ENCODE measurements at places on chromosomes 2 and 18. TPM values are rescaled to one million over a fixed set of nuclear protein-coding genes. Genes with fewer than 3 reads are reported as not detected.

KIAA1328 gene
- 6.1 TPM for total RNA-seq

GALNT1 gene
- total RNA-seq = 60.2 TPM

LOXHD1 gene
- not detected for total RNA-seq

ENOSF1 gene
- 48.7 TPM for total RNA-seq

SOWAHC gene
- total RNA-seq = 0.29 TPM

ACOXL gene
- 1.4 TPM for total RNA-seq

ATF2 gene
- total RNA-seq = 74.3 TPM

MTERF4 gene
- 40.5 TPM for total RNA-seq

CD8A gene
- total RNA-seq = 67.8 TPM

TXNDC2 gene
- not detected for total RNA-seq

LRRC30 gene
- total RNA-seq = not detected

DNA sequence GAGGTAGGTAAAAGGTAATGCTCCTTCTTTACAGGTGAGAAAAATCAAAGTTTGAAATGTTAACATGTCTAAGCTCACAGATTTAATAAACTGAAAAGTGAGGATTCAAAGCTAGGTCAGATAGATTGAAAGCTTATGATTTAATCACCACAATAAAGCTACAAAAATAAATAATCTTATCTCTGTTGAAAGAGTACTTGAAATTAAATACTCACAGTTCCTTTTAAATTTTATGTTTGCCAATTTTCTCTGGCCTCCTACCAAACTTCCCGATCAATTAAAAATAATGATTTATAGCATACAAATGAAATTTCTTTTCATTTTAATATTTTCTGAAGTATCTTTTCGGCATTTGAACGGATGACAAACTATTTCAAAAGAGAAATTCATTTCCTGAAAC is 77.3 kb downstream of the GAREM1 start:
- DNase-seq = no peak

DNA sequence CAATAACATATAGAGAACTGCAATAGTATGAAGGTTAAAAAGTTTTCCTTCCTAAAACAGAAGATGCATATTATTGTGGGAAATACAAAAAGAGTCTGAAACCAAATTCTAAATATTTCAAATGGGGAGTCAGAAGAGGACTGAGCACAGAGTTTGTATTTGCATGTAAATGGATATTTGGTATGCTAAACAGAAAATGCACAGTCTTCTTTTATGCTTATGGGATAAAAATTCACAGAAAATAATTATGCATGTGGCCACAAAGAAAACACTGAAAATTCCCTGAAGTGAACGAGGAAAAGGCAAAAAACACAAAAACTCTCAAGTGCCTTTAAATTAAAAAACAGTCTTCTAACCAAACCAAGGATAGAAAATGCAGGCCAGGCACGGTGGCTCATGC is 142.7 kb downstream of the NCKAP5 start:
- DNase-seq = no peak

GRCh38 chr2:235063471-235063961 is 111.7 kb downstream of the SH3BP4 start:
- no peak for DNase-seq

DNA sequence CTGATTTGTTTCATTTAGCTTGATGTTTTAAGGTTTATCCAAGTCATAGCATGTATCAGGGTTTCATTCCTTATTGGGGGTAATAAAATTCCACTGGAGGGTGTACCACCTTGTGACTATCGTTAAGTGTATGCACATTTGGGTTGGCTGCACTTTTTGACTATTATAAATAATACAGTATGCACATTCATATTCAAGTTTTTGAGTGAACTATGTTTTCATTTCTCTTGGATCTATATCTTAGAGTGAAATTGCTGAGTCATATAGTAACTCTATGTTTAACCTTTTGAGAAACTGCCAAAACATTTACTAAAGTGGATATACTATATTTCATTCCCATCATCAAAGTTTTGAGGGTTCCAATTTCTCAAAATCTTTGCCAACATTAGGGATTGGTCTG is 952.7 kb downstream of the TDRD15 start:
- DNase-seq = no peak

GRCh38 chr18:68181956-68182355 is 533.0 kb downstream of the TMX3 start:
- DNase-seq = no peak

DNA sequence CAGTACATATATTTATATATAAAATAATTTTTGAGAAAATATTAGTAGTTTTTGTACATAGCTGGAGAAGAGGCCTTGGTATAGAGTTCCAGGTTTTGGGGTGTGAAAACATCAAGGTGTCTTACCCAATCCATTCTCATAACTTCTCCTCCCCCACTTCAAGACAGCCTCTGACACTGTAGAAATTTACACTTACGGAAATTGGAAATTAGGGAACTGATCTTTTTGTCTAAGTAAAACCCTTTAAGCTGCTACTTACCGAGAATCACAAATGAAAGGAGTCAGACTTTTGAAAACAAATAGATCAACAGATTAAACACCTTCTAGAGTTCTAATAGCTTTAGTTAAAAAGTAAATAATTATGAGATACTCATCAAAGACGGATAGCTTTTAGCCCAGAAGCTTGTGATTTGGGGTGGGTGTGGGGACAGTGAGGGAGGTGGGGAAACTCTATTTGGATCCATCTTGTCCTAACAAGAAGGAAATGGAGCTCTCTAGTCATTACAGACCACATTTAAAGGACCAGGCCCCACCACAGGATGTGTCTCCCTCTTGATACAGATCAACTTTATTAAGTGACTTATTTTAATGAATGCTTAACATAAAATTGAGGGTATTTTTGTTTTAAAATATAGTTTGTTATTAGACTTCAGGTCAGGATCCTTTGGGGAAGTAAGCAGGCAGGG is 11.1 kb upstream of the FBXO11 start:
- no peak for DNase-seq

GRCh38 chr2:178413472-178414265 is 37.3 kb downstream of the PRKRA start:
- DNase-seq = peak; percentile 84

GRCh38 chr2:123696799-123697410 is 328.2 kb upstream of the CNTNAP5 start:
- no peak for DNase-seq

DNA sequence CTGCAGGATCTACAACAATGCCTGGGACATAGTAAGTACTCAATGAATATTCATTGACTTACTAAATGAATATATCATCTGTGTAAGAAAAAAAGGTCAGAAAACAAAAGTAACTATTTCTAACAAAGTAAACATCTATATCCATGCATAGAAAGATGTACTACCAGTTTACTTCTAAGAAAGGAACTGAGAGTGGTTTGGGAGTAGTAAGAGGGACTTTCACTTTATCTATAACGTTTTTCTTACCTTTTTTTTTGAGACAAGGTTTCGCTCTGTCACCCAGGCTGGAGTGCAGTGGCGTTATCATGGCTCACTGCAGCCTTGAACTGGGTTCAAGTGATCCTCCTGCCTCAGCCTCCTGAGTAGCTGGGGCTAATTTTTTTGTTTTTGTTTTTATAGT is 25.7 kb downstream of the DHX57 start:
- DNase-seq = no peak

DNA sequence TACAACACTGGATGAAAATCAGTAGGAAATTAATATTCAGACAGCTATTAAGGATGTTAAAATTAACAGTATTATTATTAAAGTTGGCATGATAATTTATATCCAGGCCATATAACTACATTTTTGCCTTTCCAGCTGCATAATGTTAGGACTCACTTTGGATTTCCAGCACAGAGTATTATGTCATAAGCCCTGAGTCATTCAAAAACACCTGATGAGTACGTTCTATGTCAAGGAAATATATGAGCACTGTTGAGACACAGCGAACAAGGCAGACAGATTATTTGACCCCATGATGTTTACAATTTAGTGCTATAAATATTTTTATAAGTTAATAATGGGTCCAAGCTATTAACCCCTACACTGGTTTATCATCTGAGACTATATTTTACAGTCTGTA is 59.8 kb upstream of the RIT2 start:
- DNase-seq = no peak

DNA sequence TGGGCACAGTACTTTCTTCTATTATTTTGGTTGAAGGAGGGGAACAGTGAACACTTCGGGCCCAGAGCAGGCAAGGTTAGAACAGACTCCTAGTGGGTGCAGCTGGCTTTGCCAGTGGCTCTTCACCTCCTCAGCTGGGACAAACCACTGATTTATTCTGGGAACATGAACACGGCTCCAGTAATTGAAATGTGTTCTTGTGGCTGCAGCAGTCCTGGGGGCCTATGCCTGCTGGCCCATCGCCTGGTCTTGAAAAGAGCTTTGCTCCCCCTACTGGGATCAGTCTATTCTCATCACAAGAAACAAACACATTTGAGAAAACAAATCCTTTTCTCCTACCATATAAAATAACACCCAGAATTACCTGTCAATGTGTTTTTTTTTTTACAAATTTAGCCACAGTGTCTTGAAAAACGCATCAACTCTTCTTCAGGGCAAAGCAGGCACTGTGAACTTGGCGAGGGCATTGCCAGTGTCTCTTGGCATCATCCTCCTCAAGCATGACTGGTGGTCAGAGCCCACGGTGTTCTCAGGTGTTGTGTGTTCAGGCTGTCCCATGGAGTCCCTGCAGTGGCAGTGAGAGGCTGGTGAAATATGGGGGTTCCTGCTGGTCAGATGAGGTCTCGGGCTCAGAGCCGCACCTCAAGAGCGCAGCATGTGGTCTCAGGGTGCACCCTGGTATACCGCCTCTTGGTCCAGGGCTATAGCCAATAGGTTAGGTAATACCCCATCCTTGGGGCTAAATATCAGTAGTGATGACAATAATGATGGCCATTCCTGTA is 51.3 kb downstream of the RNF144A start:
- no peak for DNase-seq

- peak; percentile 72 for DNase-seq
Measured at GRCh38 chr2:157596992-157597681, 31.5 kb downstream of the ACVR1C start.

GRCh38 chr2:98773907-98774306 is 43.0 kb upstream of the MGAT4A start:
- DNase-seq = no peak

DNA sequence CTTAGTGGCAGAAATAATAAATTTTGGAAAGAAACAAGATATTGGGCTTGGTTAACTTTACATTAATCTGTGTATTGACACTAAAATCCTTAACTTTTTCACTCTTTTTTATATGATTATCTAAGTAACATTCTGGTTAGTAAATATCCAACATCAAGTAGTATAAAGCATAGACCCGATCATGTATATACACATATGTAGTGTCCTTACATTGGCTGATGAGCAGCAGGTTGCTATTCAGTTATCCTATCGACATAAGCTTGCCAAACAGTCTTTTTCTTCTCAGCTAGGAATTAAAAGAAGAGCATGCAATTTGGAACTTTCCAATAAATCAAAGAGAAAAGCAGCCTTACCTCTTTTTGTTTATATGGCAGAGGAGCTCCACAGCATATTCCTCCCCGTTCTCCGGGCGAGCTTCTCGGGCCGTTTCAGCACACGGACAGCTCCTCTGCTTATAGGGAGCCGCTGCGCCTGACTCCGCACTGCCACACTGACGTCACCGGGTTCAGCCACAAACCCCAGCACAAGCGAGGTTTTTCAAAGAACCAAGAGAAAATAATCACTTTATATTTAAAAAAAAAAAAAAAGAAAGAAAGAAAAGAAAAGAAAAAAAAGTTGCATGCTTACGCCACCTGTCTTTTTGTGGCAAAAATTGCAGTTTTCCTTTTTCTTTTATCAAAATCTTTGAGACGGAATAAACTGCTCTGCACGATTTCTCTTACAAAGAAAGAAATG is at the start of gene SCG2:
Gene SCG2, minus strand, starts transcription at position 430 of the 735 bp plus-strand sequence. CDS start 3,079 bp downstream, outside the sequence.
- DNase-seq = no peak

GRCh38 chr2:152443771-152444170 is 108.8 kb downstream of the FMNL2 start:
- no peak for DNase-seq

DNA sequence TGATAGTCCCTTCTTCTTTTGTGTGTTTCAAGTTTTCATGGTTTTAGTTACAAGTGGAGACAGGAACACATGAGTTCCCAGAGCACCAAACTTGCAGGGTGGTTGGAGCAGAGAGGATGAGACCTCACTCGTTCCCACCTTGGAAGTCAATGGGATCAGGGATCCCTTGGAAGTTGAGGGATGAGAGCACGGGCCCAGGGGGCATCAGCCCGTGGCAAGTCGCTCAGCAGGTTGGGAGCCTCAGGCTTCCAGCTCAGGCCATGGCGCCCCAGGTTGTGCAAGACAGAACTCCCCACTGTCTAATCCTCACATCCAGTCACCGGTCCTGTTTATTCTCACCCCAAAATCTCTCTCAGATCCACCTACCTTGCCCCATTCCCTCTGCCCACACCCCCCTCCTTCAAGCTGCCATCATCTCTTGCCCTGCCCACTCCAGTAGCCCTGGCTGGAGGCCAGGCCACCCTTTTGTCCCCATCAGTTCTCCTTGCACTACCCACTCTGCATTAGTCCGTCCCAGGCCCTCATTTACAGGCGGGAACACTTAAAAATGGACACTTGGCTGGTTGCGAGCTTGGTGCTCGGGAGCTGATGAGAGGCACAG is 37.6 kb upstream of the FOSL2 start:
- DNase-seq = peak; percentile 42

DNA sequence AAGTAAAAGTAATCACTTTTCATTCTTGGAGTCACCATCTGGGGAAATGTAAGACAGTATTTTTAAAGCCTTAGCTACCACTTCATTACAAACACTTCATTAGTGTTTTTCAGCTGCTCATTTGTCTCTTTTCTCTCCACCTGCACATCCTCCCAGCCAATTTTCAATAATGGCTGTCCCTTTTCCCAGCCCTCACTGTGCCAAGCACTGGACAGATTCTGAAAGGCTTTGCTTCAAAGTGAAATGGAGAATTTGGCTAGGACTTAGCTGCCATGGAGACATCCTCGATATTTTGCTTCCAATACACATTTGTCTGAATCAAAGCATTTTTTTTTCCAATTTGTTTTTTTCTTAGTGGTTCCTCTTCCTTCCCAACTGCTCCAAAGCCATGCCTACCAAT is 272.4 kb upstream of the NRXN1 start:
- DNase-seq = no peak

GRCh38 chr2:10022966-10023662 is 20.2 kb upstream of the KLF11 start:
- DNase-seq = no peak

GRCh38 chr2:191572319-191572718 is 105.6 kb upstream of the NABP1 start:
- no peak for DNase-seq

DNA sequence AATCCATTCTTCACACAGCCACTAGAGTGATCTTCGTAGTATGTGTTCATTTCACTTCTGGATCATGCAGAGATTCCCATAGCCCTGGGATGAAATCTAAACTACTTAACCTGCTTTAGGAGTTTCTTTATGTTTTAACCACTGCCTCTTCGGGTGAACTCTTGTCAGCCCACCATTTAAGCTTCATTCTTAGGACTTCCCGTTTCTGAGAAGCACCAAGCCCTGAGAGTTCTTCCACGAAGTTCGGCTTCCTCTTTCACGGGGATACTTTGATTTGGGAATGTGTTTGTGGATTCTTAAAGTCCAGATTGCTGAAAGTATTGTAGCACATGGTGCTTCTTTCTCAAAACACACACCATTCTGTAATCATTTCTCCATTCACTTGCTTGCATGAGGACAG is 205.0 kb downstream of the UBE2E3 start:
- no peak for DNase-seq
